ENCODE measurements at places on chromosomes 16 and 17.

DNA sequence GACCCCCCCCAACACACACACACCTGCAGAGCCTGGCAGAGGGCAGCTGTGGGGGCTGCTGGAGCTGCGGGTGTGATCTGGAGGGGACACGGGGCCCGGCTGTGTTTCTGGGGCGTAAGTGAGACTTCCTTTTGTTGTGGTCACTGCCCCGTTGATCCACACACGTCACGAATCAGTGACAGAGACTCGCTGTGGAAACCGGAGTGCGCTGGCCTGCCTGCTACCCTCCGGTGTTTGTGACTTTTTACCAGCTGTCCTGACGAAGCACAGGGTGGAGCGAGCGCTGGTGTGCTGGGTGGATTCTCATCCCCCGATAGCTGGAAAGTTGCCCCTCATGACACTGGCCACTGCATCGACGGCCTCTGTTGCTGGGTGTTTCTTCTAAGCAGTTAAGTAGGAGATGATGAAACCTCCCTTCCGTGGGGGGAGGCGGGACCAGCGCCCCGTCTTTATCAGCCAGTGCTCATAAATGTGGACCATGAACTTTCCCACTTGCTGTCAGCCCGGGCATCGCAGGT lies 2.3 kb downstream of the METRNL start:
- peak; percentile 74 for DNase-seq

- no peak for DNase-seq
Measured at GRCh38 chr16:76970087-76970744, 220.8 kb upstream of the MON1B start.

DNA sequence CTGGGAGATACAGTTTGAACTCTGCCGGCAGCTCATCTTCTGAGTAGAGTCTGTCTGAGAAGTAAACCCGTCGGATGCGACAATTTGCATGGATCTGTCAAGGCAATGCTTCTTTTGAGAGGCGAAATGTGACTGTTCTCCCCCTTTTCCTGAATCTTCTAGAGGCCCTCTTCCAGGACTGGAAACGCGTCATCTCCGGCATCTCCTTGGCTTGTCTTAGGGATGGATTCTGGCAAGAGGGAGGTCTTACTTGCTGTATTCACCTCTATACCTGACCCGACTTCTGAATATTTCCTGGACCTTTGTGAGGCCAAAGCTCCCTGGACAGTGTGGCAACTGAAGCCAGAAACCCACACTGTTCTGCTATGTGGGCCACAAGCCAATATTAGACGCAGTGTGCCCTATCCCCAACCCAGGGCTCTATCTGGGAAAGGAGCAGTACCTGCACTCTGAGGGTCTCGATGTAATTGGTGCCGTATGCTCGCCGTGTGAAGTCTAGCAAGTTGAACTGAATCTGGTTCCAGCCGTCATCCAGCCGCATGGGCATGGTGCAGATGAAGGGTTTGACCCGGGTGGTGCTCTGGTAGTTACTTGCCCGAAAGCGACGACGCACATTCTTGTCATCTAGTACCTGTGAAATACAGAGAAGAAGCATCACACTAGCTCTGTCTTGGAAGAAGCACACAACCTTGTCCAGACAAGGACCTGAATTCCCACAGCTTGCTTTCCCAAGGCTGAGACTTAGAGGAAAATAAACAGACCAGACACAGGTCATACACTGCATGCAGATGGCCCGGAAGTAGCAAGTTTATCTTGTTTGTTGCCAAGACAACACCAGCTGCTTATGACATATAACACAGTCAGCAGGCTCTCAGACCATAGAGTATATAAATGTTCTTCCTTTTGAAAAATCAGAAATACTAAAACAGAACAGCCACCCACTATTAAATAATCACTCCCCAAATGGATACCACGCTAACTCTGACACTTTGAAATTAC lies 14.1 kb downstream of the CFAP20 start:
- DNase-seq = no peak

GRCh38 chr16:3797904-3798811 lies 80.8 kb upstream of the TRAP1 start:
- DNase-seq = no peak

- no peak for DNase-seq
Measured at GRCh38 chr17:44961921-44962350, 6.2 kb downstream of the C1QL1 start.

GRCh38 chr17:67211742-67212141 lies 33.3 kb downstream of the HELZ start:
- peak; percentile 54 for DNase-seq

GRCh38 chr17:8693328-8693727 lies 51.3 kb downstream of the CCDC42 start:
- no peak for DNase-seq

GRCh38 chr17:15447928-15448579 lies 19.4 kb downstream of the CDRT4 start:
- DNase-seq = no peak

DNA sequence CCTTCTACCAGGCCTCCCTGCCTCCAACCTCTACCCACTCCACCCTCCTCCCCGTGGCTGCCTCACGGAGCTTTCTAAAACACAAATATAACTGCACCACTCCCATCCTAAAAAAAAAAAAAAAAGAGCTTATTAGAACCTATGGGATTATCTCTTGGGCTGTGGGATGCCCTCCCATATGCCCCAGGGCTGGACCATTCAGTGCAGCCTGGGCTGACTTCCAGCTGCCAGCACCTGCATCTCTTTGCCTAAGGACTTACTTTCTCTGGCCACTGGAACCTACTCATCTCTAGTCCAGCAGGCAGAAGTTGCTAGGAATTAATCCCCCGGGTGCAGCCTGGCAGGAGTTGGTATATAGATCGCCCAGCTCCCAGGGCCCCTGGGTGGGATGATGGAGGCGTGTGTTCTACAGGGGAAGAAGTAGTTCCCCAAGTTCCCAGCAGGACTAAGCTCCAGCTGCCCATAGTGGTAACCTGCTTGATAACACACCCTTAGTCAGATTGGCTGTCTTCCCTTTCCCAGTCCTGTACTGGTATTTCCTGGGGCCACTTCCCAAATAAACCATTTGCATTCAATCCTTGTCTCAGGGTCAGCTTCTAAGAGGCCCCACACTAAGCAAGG lies 10.3 kb downstream of the MPP3 start:
- DNase-seq = no peak

DNA sequence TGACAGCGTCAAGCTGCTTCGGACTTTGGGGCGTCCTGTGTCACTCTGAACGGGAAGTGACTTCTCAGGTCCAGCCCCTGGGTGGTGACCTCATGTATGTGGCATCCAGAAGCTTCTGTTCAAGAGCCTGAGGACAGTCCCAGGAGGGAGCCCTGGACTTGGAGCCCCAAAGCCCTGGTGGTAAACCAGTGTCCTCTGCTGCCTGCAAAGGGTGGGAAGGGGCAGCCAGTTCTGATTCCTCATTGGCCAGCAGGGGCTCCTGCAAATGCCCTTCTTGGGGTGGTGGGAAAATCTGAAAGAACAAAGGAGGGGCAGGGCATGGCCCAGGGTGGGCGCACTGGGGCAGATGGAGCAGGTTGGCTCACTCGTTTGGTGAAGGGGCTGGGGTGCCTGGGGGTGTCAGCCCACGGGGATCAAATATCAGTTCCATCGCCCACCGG lies 1.6 kb downstream of the OSGIN1 start:
- DNase-seq = peak; percentile 61

DNA sequence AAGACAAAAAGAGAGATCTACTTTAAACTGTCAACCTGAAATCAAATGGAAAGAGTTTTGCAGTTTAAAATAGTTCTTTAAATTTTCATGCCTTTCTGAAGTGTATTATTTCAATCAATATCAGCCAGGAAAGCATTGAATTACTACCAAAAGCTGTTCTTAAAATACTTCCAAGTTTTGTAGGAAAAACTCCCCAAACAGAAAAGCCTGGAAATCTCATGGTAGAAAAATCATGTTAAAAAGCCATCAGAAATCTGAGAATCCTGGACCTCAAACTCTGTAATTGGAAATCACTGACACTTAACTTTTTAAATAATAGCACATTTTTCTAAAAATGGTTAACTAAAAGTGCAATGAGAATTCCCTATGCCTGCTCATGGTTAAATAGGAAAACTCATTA lies 63.3 kb upstream of the CNTNAP4 start:
- DNase-seq = no peak

DNA sequence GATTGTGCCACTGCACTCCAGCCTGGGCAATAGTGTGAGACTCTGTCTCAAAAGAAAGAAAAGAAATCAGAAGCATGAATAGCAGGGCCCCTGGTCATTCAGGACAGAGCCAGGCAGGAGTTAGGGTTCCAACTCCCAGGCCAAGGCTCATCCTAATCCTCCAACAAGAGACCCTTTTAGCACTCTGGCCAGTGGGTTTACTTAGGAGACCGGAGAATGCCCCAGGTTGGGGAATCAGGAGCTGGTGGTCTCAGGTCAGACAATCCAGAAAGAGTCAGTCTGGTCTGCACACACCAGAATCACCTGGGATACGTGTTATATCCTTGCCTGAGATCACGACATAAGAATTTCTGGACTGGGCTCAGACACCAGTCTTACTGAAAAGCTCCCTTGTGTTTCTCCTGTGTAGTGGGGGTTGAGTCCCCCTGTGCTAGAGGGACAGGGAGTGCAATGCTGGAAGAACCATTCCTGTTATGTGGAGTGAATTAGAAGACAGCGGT lies 48.7 kb downstream of the CCDC42 start:
- DNase-seq = no peak

DNA sequence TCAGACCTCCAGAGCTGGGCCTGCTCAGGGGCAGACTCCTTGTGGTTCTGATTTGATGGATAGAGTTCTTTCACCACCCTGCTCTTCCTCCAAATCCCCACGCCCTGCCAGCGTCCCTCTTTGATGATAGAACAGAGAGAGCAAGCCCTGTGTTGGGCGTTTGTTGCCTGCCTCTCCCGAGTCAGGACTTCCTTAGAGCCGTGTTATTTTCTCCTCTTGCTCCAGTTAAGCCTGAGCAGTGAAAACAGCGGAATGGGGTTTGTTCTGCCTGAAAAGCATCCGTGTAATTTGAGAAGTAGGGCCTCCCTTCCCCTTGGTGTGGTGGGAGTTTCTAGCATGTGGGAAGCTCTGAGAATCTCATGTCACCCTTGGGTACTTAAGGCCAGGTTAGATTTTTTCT lies 22.1 kb downstream of the TMEM94 start:
- DNase-seq = no peak

- peak; percentile 35 for DNase-seq
Measured at GRCh38 chr17:2547176-2547575, 35.5 kb upstream of the METTL16 start.

DNA sequence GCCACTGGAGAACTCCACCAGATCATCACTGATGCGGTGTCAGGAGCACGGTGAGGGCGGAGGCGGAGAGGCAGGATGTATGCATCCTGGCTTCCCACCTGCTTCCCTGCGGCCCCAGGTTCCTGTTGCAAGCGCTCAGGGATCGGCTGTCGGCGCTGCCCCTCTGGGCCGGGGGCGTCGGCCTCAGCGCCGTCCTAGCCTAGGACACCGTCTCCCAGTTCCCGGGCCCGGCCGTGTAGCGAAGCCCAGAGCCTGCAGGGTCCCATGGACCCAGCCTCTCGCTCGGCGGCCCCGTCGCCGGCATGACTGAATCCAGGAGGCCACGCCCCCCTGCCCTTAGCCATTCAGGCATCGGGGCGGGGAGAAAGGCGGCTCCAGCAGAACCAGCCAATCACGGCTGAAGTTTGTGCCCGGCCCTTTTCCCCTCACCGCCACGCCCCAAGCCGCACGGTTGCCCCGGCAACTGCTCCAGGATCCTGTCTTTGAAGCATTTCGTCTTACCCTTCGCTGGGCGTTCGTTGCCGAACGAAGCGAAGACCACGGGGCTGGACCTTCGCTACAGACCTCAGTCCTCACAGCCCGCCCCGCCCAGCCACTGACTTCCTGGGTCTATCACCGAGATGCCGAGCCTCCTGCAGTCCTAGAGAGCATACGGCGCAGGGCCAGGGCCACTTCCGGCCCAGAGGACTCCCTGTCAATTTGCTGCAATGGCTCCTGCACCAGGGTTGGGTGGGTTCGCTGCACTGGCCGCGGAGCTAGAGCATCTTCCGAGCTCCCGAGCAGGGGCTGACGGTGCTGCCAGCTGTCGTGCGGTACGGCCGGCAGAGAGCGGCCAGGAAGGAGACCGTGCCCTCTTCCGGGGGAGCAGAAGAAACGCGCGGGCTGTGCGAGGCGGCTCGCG lies 10.6 kb upstream of the ZNF213 start:
- DNase-seq = peak; percentile 95

- DNase-seq = no peak
Measured at GRCh38 chr17:36850790-36851189, 86.5 kb upstream of the LHX1 start.

- DNase-seq = no peak
Measured at GRCh38 chr17:36509272-36509985, 22.9 kb downstream of the ZNHIT3 start.

GRCh38 chr17:4329838-4330237 lies 36.6 kb downstream of the UBE2G1 start:
- DNase-seq = no peak

DNA sequence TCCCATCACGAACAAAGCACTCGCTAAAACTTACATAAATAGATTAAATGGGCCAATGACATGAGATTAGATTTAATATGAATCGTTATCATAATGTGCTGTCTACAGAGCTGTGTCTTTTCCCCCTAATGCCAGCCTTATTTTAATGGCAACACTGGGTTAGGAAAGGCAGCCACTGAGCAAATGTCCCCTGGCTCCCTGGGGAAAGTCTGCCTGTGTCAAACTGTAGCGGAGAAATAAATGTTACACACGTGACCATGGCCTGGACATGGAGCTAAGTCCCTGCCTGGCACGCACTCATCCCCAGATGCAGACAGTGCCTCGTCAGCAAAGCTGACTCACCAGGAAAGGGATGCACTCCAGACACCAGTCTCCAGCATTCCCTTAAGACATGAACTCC lies 61.3 kb upstream of the SDK2 start:
- DNase-seq = no peak

DNA sequence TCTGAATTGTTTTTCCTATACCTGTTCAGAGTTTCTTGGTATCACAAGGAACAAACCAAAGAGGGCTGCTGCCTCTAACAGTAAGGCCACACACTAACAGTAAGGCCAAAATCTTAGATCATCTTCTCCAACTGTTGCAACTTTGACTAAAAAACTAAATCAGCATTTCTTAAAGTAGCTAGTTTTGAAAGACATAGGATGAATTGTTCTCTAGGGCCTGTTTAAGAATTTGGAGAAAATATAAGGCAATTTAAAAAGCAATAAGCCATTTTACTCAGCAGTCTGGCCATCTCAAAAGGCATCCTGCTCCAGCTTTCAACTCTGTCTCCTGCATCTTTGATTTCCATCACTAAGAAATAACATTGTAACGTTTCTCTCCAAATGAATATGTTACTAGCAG lies 105.0 kb upstream of the MON1B start:
- DNase-seq = no peak
